ENCODE measurements at places on chromosomes 2 and 18.

GRCh38 chr2:105417857-105418436 lies 19.1 kb upstream of the FHL2 start:
- DNase-seq, result no peak

GRCh38 chr2:46780411-46780800 lies 135.2 kb downstream of the MCFD2 start:
- no peak for DNase-seq

- DNase-seq, result no peak
Measured at GRCh38 chr2:47345590-47345924, 57.4 kb upstream of the MSH2 start.

GRCh38 chr18:32138332-32138982 lies 46.8 kb downstream of the RNF138 start:
- no peak for DNase-seq

DNA sequence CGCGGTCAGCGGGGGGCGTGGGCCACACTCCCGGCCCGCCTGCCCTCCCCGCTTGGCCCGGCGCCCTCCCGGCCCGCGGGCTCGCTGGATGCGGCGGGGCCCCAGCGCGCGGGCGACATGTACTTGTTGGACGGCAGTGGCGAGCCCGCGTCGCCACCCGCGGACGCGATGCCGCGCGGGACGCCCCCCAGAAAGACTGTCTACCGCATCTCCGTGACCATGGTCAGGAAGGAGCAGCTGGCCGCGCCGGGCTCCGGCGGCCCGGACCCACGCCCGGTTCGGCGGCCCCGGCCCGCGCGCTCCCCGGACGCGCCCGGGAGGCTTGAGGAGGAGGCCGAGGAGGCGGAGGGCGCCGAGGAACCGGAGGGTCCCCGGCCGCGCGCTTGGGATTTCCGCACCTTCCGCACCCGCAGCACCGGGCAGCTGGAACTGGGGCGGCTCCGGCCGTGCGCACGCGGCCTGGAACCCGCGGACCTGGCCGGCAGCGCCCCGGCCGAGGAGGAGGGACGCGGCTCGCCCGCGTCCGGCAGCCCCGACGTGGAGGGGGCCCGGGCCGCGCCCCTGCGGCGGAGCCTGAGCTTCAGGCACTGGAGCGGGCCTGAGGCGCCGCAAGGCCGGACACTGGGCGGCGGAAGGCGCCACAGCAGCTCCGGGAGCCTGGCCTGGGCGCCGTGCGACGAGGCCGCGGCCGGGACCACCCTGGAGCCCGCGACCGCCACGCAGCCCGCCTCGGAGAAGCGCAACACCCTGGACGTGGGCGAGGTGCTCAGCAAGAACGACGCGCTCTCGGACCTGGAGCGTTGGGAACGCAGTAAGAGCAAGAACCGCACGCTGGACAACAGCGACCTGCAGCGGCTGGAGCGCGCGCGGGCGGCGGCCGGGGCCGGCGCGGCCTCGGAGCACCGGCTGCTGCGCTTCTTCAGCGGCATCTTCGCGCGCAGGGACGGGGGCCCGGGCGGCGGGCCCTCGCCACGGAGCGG lies 176.4 kb downstream of the AGAP1 start:
- DNase-seq, result no peak

DNA sequence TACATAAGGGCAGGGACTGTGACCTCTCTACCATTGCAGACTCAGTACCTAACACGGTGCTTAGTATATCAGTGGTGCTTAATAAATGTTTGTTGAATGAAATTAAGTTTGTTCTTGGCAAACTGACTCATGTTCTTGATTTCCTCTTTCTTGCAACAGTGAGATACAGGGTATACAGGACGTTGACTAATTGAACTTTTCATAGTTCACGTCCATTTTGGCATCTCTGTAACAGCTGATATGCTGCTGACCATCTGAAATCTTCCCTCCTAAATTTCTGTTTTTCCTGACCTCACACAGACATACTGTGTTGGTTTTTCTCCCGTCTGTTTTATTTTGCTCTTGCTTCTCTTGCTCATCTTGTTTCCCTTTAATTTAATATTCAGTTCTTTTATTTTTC lies 44.2 kb downstream of the LHCGR start:
- DNase-seq, result no peak

GRCh38 chr2:51224790-51225189 lies 192.9 kb upstream of the NRXN1 start:
- DNase-seq, result no peak

GRCh38 chr2:167783261-167784083 lies 463.9 kb downstream of the STK39 start:
- DNase-seq, result no peak

Data from stimulated activated CD4-positive, alpha-beta T cell treated with anti-CD3 and anti-CD28 coated beads, Interleukin-4, amount 100 ng/mL, for 24 hours (primary cell).